ENCODE measurements at places on chromosomes 1 and 21.

DNA sequence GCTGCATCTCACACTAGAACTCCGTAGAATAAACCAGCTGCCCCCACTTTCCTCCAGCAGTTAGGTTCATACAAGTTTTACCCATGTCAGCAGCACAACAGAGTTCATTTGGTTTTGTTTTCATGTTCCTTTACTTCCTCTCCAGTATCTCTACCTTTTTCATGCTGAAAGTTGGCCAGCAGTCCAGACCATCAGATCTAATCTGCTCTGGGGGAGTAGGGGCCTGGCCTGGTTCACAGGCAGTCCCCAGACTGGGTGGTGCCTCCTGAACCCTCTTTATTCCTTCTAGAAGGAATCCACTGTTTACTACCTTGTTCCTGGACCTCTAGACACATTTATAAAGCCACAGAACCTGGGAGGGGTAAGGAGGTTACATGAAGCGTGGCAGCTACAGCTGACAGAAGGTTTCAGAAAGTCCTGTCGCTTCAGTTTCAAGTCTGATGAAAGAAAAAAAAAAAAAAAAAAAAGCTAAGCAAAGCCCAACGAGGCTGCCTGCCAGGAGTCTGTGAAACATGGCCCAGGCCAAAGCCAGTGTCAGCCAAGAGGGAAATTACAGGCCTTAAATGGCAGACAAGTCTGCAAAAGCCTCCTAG lies 184.6 kb upstream of the JUN start:
- peak; percentile 72 for DNase-seq

GRCh38 chr1:91741906-91742305 lies 144.0 kb downstream of the TGFBR3 start:
- no peak for DNase-seq

DNA sequence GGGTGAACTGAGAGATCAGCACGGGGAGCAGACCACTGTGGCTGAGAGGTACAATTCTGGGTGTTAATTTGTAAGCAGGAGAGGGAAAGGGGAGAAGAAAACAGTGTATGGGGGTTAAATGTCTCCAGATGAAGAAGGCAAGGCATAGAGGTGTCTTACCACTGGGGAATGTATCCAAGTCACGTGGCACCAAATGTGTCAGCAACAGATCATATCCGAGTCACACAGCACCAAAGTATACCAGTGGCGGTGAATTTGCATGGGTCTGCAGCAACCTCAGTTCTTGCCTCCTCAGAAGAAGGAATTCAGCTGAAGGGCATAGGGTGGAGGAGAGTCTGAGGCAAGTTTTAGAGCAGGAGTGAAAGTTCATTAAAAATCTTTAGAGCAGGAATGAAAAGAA lies 21.2 kb upstream of the SYCP1 start:
- DNase-seq, result no peak

- DNase-seq, result peak; percentile 85
Measured at GRCh38 chr1:81414488-81415015, 386.2 kb upstream of the ADGRL2 start.

GRCh38 chr1:54125386-54126070 lies 27.3 kb downstream of the CDCP2 start:
- DNase-seq, result peak; percentile 24

DNA sequence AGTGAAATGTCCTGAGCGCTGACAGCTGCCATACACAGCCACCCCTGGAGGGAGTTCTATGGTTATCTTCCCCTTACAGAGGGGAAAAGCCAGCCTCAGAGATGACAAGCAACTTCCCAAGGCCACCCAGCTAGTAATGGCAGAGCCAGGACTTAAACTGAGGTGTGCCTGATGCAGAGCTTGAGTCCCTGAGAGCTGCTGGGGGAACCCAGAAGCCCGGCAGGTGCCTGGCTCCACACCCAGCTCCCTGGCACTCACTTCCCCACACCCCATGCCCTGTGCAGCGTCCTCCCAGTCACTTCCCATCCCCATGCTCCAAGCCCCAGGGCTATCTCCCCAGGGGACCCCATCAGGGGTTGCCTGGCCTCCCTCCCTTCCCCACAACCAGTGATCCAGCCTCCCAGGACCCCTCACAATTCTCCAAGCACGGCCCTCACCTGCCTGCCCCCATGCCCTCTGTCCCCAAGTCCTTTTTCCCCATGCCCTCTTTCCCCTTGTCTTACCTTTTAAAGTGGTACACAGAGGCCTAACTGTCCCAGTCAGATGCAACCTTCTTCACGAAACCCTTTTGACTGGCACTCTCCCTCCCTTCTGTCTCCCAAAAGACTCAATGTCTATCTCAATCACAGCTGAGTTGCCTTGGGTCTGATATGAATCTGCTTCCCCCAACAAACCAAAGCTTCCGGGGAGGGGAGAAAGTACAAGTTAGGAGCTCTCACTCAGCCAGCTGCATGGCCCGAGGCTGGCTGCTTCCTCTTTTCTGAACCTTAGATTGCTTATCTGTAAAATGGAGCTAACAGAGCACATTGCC lies 39.8 kb upstream of the LRP8 start:
- peak; percentile 19 for DNase-seq

GRCh38 chr1:37480581-37481288 lies 6.4 kb downstream of the ZC3H12A start:
- no peak for DNase-seq

- DNase-seq, result no peak
Measured at GRCh38 chr1:232186931-232187330, 443.0 kb downstream of the SIPA1L2 start.

- no peak for DNase-seq
Measured at GRCh38 chr1:51843948-51844347, 34.6 kb downstream of the NRDC start.

GRCh38 chr1:51518586-51519047 lies 449 bp downstream of the EPS15 start:
- DNase-seq, result peak; percentile 80

DNA sequence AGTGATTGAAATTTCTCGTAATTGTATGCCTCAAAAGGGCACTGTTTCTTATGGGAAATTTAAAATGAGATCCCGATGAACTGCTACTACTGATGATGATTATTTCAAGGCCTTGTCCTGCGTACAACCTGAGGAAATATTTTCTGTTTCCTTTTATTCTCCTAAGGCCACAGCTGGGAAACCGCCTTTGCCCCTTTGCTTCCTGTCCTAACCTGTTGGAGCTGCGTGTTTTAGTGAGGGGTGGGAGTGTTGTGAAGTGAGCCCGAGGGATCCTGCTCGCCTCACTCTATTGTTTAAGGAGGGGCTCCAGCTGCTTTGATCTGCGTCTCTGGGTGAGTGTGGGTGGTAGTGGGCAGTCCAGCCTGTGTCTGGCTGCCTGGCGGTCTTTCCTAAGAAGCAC lies 14.4 kb downstream of the LAMC2 start:
- no peak for DNase-seq

- DNase-seq, result no peak
Measured at GRCh38 chr1:199204231-199204630, 565.4 kb downstream of the PTPRC start.

DNA sequence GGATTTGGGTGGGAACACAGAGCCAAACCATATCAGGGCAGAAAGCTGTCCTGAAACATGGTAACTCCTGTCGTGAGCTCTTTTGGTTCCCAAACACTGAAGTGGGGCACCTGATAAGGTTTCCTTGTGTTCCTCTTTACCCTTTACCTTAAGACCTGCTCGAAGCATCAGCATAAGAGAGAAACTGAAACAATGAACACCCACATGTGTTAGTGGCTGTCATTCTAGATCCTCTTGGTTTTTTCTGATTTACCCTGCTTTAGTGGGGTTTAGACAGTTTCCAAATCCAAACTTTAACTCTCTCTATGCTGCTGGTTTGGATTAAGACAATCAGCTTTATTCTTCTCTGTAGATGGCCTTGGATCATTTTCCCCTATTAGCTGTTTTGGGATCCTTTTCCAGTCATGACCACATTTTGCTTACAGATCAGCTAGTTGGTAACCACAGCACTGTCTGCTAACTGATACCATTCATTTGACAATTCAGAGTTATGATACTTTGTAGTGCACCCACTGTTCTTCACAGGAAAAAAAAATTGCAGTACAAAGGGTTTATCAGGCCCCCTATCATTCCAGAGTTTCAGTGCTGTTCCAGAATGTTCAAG lies 975 bp upstream of the MNDA start:
- no peak for DNase-seq

GRCh38 chr1:94565901-94566300 lies 24.3 kb upstream of the F3 start:
- DNase-seq, result no peak

DNA sequence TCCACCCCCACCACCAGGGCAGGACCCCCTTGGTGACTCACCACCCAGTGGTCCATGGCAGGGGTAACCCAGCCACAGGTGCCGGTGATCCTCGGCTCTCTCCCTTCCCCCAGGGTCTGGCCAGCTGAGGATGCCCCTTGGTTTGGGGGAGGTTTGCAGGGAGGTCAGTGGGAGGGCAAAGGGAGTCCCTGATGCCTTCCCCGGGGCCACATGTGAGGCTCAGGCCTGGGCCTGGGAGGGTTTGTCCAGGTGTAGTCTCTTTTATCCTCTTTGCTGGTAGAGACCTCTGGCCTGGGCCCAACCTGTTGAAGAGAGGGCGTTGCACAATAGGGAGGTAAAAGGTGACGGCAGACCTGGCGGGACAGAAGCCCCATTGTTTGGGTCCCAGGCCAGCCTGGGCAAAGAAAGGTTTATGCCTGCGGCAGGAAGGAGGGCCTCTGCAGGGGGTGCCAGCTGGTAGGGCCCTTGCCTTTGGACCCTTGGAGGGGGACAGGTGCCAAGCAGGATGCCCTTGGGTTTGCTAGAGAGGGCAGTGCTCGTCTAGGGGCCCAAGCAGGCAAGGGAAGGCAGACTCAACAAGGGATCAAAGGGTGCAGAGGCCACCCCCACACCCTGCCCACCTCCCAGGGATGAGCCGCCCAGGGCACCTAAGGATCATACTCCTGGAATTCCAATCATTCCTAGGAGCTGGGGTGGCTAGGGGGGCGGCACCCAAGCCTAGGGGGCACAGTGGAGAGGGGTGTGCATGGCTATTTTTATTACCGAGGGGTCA lies 760 bp upstream of the TINAGL1 start:
- peak; percentile 90 for DNase-seq

GRCh38 chr1:109904105-109904817 lies 6.4 kb upstream of the CSF1 start:
- DNase-seq, result no peak

- DNase-seq, result no peak
Measured at GRCh38 chr1:113760102-113761080, 1.1 kb upstream of the PHTF1 start.

DNA sequence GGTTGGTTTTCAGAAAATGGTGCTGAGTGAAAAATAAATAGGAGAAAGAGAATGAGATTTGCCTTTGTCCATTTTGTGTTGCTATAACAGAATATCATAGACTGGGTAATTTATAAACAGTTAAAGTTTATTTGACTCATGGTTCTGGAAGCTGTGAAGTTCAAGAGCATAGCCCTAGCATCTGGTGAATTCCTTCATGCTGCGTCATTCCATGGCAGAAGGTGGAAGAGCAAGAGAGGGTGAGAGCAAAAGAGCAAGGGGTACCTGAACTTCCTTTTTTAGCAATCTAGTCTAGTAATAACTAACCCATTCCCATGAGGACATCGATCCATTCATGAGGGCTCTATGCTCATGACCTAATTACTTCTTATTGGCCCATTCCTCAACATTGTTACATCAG lies 209.1 kb upstream of the ZP4 start:
- DNase-seq, result no peak

DNA sequence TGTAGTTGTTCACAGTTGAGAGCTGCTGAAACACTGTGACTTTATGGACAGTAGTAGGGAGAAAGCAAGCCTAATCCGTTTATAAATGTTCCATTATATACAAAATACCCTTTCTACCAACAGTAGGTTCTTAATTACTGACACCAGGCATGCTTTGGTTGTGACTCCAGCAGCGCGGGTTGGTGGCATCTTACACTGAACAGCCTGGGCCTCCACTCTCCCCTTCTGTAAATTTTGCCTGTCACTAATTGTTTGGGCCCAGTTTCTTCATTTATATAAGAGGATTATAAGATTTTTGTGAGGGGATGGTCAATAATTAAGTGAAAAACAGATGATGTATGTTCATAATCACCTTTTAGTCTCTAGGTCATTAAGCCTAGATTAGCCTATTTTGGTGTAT lies 58.2 kb downstream of the ITSN1 start:
- DNase-seq, result no peak

GRCh38 chr21:45750936-45751335 lies 107.4 kb downstream of the PCBP3 start:
- no peak for DNase-seq

GRCh38 chr1:105934806-105935205 lies 1121.7 kb upstream of the PRMT6 start:
- DNase-seq, result no peak

DNA sequence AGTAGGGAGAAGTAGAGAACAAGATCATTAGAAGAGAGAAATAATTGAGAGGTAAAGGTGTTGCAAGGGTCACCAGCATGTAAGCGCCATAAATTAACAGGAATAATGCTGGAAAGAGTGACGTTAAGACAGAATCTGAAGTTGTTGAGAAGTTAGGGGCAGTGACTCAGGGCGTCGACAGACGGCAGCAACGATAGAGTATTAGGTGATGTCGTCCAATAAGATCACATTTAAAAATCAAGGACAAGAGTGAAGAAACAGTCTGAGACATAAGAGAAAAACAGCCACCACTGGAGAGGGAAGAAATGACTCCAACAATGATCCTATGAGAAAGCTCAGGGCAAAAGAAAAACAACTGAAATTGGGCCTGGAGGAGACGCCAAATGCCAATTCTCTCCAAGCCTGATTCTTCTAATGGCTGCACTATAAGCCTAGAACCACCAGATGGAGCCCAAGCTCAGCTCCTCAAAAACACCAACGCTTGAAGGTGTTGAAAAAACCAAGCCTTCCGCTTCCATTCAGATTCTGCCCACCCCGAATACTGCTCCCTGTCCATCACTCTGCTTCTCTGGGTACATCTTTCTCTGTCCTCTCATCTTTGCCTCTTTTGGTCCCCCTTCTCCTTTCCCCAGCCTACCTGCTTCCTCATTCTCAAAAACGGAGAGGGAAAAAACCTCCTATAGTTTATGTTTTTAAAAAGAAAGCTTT lies 70.0 kb downstream of the LUZP1 start:
- peak; percentile 65 for DNase-seq

- no peak for DNase-seq
Measured at GRCh38 chr1:3521426-3521825, 67.0 kb downstream of the ARHGEF16 start.

DNA sequence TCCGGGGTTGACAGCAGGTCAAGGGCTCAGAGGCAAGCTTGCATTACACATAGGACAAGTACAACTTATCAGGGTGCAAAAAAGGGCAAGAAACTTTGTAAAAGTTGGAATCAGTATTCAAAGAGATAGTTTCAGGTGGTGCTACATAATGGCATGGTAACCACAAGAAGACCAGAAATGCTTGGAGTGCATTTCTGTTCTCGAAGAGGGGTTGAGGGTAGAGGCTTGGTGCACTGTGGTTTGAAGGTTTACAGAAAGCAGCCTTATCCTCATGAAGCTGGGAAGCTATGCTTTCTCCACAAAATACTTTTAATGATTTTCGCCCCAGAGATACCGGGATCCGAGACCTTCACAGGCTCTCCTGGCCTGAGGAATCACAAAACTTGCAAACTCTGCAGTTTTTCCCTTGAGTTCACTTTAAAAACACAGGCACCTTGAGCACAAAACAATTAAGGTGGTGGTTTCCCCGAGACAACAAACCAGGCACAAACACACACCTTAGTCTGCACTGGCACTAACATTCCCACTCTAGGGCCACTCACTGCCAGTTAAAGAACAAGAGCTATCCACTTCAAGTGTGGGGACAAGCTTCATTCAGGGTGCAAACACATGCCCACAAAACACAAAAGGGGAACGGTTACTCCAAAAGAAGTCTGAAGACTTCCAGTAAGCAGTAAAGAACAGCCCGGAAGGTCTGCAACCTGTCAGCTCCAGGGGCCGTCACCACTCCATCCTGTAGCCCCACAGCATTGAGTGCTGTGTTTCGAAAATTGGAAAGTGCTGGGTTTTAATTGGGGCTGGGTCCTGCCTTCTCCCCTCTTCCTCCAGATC lies 29.8 kb upstream of the NFIA start:
- no peak for DNase-seq
